ENCODE measurements at places on chromosomes 3 and 15.

DNA sequence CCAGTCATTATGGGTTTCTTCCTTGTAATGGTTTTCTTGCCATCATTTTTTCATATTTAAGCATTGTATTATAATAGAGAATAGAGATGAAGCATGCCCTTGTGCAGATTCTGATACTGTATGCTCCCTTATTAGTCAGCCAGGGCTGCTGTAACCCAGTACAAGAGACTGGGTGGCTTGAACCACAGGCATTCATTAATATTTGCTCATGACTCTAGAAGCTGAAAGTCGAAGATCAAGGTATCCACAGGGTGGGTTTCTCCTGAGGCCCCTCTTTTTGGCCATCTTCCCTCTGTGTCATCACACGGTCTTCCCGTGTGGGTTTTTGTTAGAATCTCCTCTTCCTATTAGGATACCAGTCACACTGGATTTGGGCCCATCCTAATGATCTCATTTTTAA, 74.5 kb downstream of the FOXP1 start:
- no peak for DNase-seq

DNA sequence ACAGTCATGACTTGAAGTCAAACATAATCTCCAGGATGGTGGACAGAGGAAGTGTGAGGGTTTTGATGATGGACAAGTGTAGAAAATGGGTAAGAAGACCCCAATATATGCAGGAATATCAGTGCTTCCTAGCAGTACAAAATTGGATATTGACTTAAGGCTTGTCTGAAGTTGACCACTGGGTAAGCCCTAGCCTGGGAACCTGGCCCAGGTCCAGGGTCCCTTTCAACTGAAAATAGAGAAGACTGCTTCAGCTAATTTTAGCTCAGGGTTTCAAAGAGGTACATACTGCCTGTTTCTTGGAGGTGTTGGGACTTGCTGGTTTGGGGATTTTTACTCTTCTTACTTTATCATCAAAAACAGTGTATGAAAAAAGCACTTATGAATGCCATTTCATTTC, 4.7 kb downstream of the NR1D2 start:
- DNase-seq, result no peak

GRCh38 chr3:52385157-52385556, 59.7 kb downstream of the SEMA3G start:
- no peak for DNase-seq

GRCh38 chr15:96339619-96340347, 9.3 kb downstream of the NR2F2 start:
- DNase-seq, result no peak

DNA sequence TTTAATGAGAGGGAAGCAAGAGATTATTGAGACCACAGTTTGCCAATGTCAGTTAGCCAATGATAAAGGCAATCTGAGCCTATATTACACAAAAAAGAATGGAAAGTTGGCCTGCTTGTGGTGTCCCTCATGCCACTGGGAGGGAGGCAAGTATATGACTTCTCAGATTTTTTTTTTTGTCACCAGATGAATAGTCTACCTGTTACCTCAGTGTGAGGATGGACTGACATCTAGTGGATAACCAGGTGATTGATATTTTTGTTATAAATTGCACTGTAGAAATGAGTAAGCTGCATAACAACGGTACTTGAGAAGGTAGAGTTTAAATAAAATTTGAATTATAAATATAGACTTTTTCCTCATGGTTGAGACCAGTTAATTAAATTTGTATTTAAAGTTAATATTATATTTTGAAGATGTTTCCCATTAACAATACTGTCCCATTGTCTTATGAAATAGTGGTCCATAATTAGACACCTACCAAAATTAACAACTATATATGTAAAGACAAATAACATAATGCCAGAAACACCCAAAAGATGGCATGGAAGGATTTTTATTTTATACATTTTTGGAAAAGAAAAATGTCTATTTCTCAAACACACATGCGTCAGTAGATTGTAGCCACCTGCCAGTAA, 237.8 kb upstream of the GADL1 start:
- peak; percentile 13 for DNase-seq

- peak; percentile 76 for DNase-seq
Observed at GRCh38 chr3:49092938-49093852, 676 bp downstream of the QRICH1 start.

DNA sequence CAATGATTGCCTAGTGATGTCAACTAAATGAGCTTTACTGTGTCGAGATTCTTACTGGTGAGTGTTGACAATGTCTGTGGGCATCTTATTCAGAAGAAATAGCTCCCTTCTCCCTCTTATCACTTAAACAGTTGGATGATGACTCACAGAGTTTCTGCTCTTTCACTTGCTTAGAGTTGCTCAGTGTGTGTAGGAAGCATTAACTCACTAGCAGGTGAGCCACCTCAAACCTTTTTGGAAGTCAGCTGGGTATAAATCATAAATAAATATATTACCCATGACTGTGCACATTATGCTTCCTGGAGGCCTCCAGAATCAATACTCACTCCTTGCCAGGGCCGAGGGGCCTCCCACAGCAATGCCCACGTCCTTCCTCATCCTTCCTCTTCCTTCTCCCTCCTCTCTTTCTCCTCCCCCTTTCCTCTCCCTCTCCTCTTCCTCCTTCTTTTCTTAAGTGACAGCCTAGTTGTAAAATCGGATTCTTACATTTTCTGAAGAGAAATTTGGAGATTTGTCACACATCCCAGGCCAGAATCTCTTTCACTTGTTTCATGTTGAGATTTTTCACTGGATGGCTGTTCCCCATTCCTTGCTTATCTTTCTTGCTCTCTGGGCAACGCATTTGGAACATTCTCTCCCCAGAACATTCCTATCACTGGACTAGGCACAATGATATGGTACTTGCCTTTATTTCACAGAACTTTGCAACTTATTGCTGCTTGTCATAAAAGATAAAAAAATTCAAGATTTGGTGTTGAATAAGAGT, 17.5 kb downstream of the SHC4 start:
- DNase-seq, result peak; percentile 19

GRCh38 chr3:54954022-54954421, 26.2 kb upstream of the LRTM1 start:
- no peak for DNase-seq

DNA sequence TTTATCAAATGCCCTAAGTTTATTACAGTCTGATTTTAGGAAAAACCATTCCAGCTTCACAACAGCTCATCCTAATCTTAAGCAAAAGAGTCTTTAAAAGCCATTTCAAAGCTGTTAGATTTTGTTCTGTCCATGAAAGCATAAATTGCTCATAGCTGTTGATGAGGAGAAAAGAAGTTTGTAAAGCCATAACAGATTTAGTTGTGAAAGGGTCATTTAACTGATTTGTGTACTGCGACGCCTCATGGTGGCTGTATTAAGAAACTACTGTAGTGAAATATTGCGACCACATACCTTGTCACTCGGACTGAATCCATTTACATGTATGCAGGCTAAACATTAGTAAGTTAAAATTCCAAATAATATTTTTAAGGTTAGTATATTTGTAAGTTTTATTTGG, 20.9 kb downstream of the BBX start:
- DNase-seq, result peak; percentile 30

- no peak for DNase-seq
Observed at GRCh38 chr3:146679191-146679590, 74.0 kb upstream of the PLSCR5 start.

DNA sequence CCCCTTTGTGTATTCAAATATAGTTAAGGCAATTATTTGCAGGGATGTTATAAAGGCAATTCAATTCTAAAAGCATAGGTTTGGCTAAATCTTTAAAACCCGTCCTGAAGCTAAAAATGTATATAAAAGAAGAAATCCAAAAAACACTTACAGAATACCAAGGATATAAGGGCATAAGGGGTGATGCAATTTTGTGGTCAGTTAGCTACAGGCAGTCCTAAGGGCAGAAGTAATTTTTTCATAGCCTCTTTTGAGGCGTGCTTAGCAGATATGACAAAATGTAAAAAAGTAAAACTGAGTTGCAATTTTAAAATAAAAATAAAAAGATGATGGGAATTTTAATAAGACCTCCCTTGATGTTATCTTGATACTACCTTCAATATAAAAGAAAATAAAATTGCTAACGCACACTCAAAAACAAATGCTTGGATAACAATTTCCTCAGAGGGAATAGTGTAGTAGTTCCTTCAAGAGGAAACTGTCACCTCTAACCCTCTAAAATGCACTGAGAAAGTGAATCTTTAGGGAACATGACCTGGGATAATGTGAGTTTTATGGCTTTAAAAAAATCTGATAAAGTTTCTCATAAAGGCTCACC, 104.2 kb downstream of the MYH15 start:
- DNase-seq, result peak; percentile 54

DNA sequence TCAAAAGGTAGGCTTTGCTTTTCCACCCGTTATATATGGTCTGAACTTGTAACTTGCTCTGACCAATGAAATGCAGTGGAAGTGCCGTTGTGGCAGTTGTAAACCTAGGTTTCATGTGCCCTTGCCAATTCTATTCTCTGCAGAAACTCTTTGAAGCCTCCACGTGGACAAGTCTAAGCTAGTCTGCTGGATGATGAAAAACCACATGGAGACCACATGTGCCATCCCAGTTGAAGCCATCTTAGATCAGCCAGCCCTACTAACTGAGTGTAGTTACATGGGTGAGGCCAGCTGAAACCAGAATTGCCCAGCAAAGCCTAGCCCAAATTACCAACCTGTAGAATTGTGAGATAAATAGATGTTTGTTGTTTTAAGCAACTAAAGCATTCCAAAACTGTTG, 183.7 kb upstream of the KCNH8 start:
- no peak for DNase-seq

- no peak for DNase-seq
Observed at GRCh38 chr3:195182470-195182795, 88.5 kb downstream of the XXYLT1 start.

GRCh38 chr15:60155661-60156060, 151.6 kb downstream of the FOXB1 start:
- DNase-seq, result no peak

DNA sequence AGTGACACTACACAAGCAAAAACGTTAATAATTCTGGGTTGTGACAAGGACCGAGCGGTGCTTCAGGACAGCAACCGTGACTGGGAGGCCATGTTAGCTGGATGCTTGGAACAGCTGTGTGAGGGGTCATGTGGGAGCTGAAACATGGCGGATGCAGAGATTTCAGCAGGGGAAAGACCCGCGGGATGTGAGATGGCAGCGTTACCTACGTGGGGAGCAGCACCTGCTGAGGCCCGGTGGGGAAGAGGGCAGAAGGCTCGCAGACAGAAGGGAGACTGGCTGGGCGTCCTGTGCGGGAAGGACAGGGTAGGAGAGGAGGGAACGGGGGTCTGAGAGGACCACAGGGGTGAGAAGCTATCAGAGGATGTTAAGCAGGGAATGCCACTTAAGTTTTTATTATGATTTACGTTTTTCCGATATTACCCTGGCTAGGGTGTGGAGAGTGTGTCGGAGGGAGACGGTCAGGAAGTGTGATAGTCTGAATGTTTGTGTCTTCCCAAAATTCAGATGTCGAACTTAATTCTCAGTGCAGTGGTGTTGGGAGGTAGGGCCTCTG, 228.8 kb upstream of the LYSMD4 start:
- DNase-seq, result no peak

- DNase-seq, result no peak
Observed at GRCh38 chr3:29977360-29977759, 629.0 kb upstream of the TGFBR2 start.

- no peak for DNase-seq
Observed at GRCh38 chr3:157922614-157923013, 183.6 kb downstream of the SHOX2 start.

- DNase-seq, result no peak
Observed at GRCh38 chr15:67708500-67708899, 116.8 kb upstream of the SKOR1 start.

Data from inflammatory macrophage treated with lipopolysaccharide for 4 hours (primary cell).